ENCODE measurements at places on chromosomes 2 and 18.

DNA sequence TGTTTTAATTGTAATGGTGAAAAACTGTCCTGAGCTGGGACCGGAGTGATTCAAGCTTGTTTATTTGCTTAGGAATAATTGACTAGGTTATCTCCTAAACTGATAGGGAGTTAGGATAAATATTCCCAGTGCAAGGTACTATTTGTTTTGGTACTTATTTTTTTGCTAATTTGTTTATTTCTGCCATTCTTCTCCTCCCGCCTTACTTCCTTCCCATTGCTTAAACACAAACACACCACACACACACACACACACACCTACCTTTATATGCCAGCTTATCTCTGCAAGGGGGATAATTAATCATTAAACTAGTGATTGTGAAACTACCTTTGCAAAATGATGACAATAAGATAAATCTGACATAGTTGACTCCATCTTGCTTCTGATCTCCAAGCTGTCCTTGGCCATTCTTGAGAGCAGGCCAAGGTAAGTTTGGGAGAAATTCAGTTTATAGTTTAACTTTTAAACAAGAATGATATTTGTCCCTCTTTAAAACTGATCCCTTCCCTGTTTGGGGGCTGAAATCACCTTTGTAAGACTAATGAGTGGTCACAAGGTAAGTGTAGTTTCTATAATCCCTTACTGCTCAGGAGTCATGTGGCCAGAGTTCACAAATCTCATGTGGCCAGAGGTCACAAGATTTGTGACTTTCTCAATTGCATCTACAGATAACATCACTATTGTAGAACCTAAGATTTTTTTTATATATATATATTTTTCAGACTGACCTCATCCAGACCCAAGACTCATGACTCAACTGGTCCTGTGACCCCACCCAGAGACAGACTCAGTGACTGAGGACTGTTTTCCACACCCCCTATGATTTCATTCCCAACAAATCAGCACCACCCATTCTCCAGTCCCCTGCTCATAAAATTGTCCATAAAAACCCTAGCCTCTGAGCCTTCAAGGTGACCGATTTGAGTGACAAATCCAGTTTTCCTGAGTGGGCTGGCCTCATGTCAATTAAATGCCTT, 83.1 kb upstream of the LRRTM4 start:
- H3K4me3 ChIP-seq = no peak overlapping the region
- H3K4me1 ChIP-seq = no peaks in the 10 kb centered on the region
- no peaks in the 10 kb centered on the region for H3K27me3 ChIP-seq

DNA sequence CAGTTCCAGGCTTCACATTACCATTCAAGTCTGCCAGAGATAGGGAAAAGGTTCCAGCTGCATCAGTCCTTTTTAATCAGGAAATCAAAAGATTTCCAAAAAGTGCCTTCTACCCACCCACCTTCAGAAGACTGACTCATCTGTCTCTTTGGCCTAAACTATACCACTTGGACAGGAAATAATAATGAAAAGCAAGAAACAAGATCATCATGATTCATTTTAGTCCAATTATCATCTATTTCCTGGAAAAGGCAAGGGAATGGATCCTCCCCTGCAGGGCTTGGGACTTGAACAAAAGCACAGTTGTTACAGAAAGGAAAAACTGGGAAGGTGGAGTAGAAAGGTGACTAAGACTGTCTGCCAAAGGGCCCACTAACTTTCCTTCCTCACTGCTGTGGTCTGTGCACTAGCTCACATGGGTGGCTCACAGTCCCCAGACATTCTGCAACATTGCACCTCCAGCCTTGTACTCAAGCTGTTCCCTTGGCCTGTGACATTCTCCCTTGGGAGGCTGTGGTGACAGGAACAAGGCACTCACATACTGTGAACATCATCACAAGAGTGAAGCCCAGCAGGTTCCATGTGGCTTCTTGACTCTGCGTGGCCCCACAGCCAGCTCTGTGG, 75.3 kb downstream of the VSNL1 start:
- DNase-seq = no peak
- no peaks in the 10 kb centered on the region for H3K4me1 ChIP-seq
- no peak overlapping the region for H3K4me3 ChIP-seq
- H3K36me3 ChIP-seq = no peaks in the 10 kb centered on the region

GRCh38 chr2:3169106-3169870, 208.3 kb downstream of the EIPR1 start:
- no peak for DNase-seq
- peak overlapping the region; percentile 27 for H3K4me3 ChIP-seq
- peaks cover 4% of the 10 kb centered on the region for H3K36me3 ChIP-seq
- no peaks in the 10 kb centered on the region for H3K27me3 ChIP-seq

DNA sequence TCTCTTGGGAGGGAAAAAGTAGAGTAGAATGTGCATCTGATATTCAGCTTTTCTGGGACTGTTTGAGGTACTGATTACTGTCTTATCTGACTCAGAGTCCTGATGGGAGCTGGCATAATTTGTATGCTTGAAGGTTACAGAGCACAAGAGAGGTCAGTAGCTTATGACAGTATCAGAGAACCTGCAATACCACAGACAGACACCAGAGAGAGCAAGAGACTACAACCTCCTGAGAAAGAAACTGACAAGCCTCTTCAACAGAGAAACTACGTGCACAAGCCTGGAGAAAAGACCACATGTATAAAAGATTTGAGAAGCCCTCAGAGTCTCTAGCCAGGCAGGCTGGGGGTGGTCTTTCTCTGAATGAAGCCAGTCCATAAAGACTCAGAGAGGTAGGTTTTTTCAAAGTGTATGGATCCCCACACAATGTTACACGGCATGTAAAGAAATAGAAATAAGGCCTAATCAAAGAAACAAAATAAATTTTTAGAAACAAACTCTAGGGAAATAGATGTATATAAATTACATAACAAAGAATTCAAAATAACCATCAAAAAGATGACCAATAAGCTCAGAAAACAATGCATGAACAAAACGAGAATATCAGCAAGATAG, 568.3 kb downstream of the LRRTM4 start:
- no peaks in the 10 kb centered on the region for H3K36me3 ChIP-seq
- no peaks in the 10 kb centered on the region for H3K4me1 ChIP-seq
- DNase-seq = no peak
- no peaks in the 10 kb centered on the region for H3K27me3 ChIP-seq
- no peak overlapping the region for H3K27ac ChIP-seq

DNA sequence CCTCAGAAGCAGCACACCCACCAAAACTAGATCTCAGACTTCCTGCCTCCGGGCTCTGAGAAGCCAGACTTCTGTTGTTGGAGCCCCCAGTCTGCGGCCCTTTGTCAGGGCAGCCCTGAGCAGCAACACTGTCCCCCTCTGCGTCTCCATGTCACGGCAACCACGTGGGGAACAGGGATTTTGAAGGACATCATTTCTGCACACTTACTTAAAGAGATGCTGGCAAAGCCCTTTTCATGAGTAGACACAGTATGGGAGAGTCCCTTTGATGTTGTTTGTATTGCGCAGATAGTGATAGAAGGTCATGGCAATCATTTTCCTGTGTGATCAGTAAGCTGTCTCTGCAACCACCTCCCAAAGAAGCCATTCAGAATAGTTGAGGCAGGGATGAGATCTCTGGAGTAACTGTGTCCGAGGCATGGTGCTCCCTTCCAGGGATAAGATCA, 69.1 kb upstream of the ID2 start:
- peaks cover 5% of the 10 kb centered on the region for H3K27me3 ChIP-seq
- H3K4me1 ChIP-seq = peaks cover 17% of the 10 kb centered on the region
- no peak for DNase-seq

DNA sequence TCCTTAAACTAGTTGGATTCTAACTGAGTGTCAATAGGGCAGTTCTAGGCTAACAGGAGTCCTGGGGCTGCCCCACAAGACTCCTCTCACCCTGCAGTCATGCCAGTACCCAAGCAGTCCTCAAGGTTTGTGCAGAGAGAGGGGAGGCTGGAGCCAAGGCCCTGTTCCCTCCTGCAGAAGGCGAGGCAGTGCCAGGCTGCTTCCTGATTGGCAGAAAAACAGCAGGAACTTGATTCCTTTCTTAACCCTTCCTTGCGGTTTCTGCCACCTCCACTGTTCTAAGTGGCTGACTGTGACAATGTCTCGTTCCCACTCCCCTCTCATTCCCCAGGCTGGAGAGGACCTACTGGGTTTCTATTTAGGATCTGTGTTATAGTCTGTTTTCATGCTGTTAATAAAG, 75.3 kb downstream of the LPIN1 start:
- peaks cover 10% of the 10 kb centered on the region for H3K4me1 ChIP-seq
- no peak overlapping the region for H3K4me3 ChIP-seq
- no peak overlapping the region for H3K27ac ChIP-seq
- H3K27me3 ChIP-seq = no peaks in the 10 kb centered on the region
- H3K36me3 ChIP-seq = peaks cover 24% of the 10 kb centered on the region

GRCh38 chr2:162521871-162522650, 178.1 kb downstream of the GCA start:
- no peak for DNase-seq
- no peaks in the 10 kb centered on the region for H3K27me3 ChIP-seq
- no peak overlapping the region for H3K4me3 ChIP-seq
- H3K4me1 ChIP-seq = no peaks in the 10 kb centered on the region
- H3K36me3 ChIP-seq = no peaks in the 10 kb centered on the region

- no peak overlapping the region for H3K4me3 ChIP-seq
- H3K27me3 ChIP-seq = no peaks in the 10 kb centered on the region
- DNase-seq = no peak
- H3K36me3 ChIP-seq = no peaks in the 10 kb centered on the region
Measured at GRCh38 chr2:140804700-140805260, 1326.0 kb downstream of the LRP1B start.

- H3K27ac ChIP-seq = no peak overlapping the region
- H3K27me3 ChIP-seq = peaks cover 7% of the 10 kb centered on the region
- H3K4me3 ChIP-seq = no peak overlapping the region
- no peak for DNase-seq
- no peaks in the 10 kb centered on the region for H3K36me3 ChIP-seq
Measured at GRCh38 chr2:60468382-60469085, 84.9 kb downstream of the BCL11A start.

GRCh38 chr2:241000831-241001321, 2.5 kb downstream of the SNED1 start:
- peaks cover 14% of the 10 kb centered on the region for H3K27me3 ChIP-seq
- DNase-seq = no peak
- no peak overlapping the region for H3K4me3 ChIP-seq
- H3K27ac ChIP-seq = no peak overlapping the region
- peaks cover 7% of the 10 kb centered on the region for H3K36me3 ChIP-seq

GRCh38 chr2:240350696-240351087, 84.8 kb upstream of the GPC1 start:
- no peaks in the 10 kb centered on the region for H3K27me3 ChIP-seq
- H3K36me3 ChIP-seq = no peaks in the 10 kb centered on the region
- no peak overlapping the region for H3K27ac ChIP-seq
- no peaks in the 10 kb centered on the region for H3K4me1 ChIP-seq
- H3K4me3 ChIP-seq = no peak overlapping the region
- no peak for DNase-seq

- H3K27ac ChIP-seq = no peak overlapping the region
- peaks cover 5% of the 10 kb centered on the region for H3K27me3 ChIP-seq
- DNase-seq = no peak
- no peaks in the 10 kb centered on the region for H3K36me3 ChIP-seq
- H3K4me1 ChIP-seq = no peaks in the 10 kb centered on the region
Measured at GRCh38 chr2:16332681-16333557, 332.7 kb downstream of the CYRIA start.

GRCh38 chr2:20224716-20225293, at the start of gene SDC1:
TSS of gene SDC1 (minus strand) at chr2:20225130. CDS start at chr2:20224867, 263 bp downstream.
- H3K4me1 ChIP-seq = no peaks in the 10 kb centered on the region
- H3K4me3 ChIP-seq = peak within 1 kb of the TSS; percentile 32
- no peak for DNase-seq
- H3K27ac ChIP-seq = no peak within 1 kb of the TSS
- no peaks in the 10 kb centered on the region for H3K36me3 ChIP-seq

GRCh38 chr2:32314886-32315285, 37.2 kb downstream of the YIPF4 start:
- H3K4me3 ChIP-seq = no peak overlapping the region
- H3K36me3 ChIP-seq = no peaks in the 10 kb centered on the region
- H3K4me1 ChIP-seq = no peaks in the 10 kb centered on the region
- H3K27ac ChIP-seq = no peak overlapping the region
- DNase-seq = no peak

GRCh38 chr2:12335131-12335530, 381.6 kb upstream of the TRIB2 start:
- H3K36me3 ChIP-seq = peaks cover 4% of the 10 kb centered on the region
- no peak for DNase-seq
- no peak overlapping the region for H3K4me3 ChIP-seq
- peaks cover 17% of the 10 kb centered on the region for H3K27me3 ChIP-seq
- H3K4me1 ChIP-seq = no peaks in the 10 kb centered on the region
- H3K27ac ChIP-seq = no peak overlapping the region

DNA sequence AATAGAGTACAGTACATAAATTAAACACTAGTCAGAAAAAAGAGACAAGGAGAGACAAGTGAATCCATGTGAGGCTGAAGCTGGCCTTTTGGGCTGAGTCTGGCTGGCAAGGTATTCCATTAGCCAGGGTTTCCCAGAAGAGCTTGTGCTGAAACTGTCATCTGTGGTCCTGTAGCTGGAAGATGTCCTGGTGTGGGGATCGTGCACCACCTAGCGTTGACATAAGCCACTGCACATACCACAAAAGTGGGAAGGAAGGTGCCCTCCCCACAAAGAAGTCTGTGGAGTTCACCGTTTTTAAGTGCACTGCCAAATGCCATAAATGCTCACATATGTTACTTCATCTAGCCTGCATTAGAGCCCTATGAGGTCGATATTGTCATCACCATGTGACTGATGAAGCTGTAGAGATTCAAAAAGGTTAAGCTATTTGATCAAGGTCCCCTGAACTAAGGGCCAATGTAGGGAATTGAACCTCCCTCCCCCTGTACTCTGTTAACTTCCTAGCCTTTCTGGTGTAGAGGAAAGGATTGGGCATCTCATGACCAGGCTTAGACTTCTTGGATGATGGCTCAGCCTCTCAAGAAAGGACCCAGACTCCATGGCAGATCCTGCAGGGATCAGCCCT, 31.9 kb upstream of the GALNT14 start:
- no peak for DNase-seq
- H3K4me3 ChIP-seq = no peak overlapping the region
- H3K27ac ChIP-seq = no peak overlapping the region
- no peaks in the 10 kb centered on the region for H3K27me3 ChIP-seq

GRCh38 chr2:239163688-239164334, 237.0 kb downstream of the HDAC4 start:
- DNase-seq = no peak
- no peaks in the 10 kb centered on the region for H3K27me3 ChIP-seq
- no peak overlapping the region for H3K27ac ChIP-seq
- H3K4me1 ChIP-seq = peaks cover 25% of the 10 kb centered on the region

DNA sequence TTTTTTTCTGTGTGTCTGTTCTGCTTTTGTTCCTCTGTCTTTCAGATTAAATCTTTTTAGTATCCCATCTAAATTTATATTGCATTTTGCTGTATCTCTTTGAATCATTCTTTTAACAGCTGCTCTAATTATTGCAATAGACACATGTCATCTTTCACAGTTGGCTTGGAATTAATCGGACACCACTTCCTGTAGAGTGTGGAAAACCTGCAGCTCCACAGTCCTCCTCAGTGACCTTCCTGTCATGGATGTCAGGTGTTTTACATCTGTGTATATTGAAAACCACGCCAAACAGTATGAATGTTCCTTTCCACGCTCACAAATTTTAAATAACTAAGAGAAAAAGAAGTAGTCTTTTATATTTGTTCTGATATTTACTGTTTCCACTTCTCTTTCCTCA, 135.3 kb downstream of the PXDN start:
- no peak overlapping the region for H3K27ac ChIP-seq
- H3K4me1 ChIP-seq = no peaks in the 10 kb centered on the region
- DNase-seq = no peak
- H3K27me3 ChIP-seq = peaks cover 7% of the 10 kb centered on the region
- no peak overlapping the region for H3K4me3 ChIP-seq

- no peak overlapping the region for H3K27ac ChIP-seq
- H3K4me3 ChIP-seq = no peak overlapping the region
- H3K27me3 ChIP-seq = no peaks in the 10 kb centered on the region
- H3K36me3 ChIP-seq = no peaks in the 10 kb centered on the region
- no peak for DNase-seq
- no peaks in the 10 kb centered on the region for H3K4me1 ChIP-seq
Measured at GRCh38 chr2:188664951-188665595, 309.1 kb upstream of the COL3A1 start.

Data from natural killer cell treated with Interleukin-12 subunit alpha and Interleukin-12 subunit beta and Interleukin-15 and Interleukin-18, amount 100 ng/mL, for 72 hours (primary cell).